ENCODE measurements at places on chromosomes 11 and 22. TPM values are rescaled to one million over a fixed set of nuclear protein-coding genes. Genes with fewer than 3 reads are reported as not detected.

C11orf21 gene
- 0.96 TPM for total RNA-seq

OR6A2 gene
- 1.9 TPM for total RNA-seq

OR2AG1 gene
- total RNA-seq = 4.6 TPM

CALCB gene
- 11.3 TPM for total RNA-seq

RPS3 gene
- total RNA-seq = 1,308 TPM

TBX10 gene
- total RNA-seq = not detected

FXYD6 gene
- 48.2 TPM for total RNA-seq

GGT5 gene
- total RNA-seq = 7.5 TPM

RAB3IL1 gene
- total RNA-seq = 10.1 TPM

CECR2 gene
- 1.2 TPM for total RNA-seq

HNRNPUL2 gene
- 13.5 TPM for total RNA-seq

KREMEN1 gene
- total RNA-seq = 14.0 TPM

IGLL1 gene
- not detected for total RNA-seq

MB gene
- total RNA-seq = 1.7 TPM

MMP13 gene
- total RNA-seq = not detected

IL17REL gene
- total RNA-seq = not detected

TRIM64C gene
- total RNA-seq = not detected

CCDC15 gene
- 8.7 TPM for total RNA-seq

KRTAP5-9 gene
- total RNA-seq = 0.72 TPM

GAS2L1 gene
- 1.7 TPM for total RNA-seq

TECTA gene
- total RNA-seq = 10.4 TPM

ZBTB16 gene
- total RNA-seq = 83.3 TPM

DDIAS gene
- total RNA-seq = 6.3 TPM

SDHD gene
- total RNA-seq = 110 TPM

SLC22A8 gene
- total RNA-seq = 0.72 TPM

RRM1 gene
- 34.2 TPM for total RNA-seq

OR10A5 gene
- total RNA-seq = not detected

ATG2A gene
- 5.3 TPM for total RNA-seq

MS4A12 gene
- not detected for total RNA-seq

SCGB1A1 gene
- not detected for total RNA-seq

CDKN1C gene
- total RNA-seq = 651 TPM

PRODH gene
- total RNA-seq = 4.6 TPM

BDNF gene
- 15.4 TPM for total RNA-seq

SPTBN2 gene
- total RNA-seq = 46.5 TPM

LYVE1 gene
- total RNA-seq = 48.4 TPM

MMP12 gene
- total RNA-seq = 1.4 TPM

SLC37A2 gene
- 8.2 TPM for total RNA-seq

ACTN3 gene
- total RNA-seq = not detected

MORC2 gene
- total RNA-seq = 11.3 TPM

THY1 gene
- total RNA-seq = 148 TPM

Measured in umbilical cord (tissue), 2 donors.